ENCODE measurements at places on chromosomes 16 and 17.
A peak's percentile ranks its signal among the peaks of the same experiment; 100 is the strongest.

GRCh38 chr17:75808905-75809621 is 24.5 kb downstream of the UNK start:
- no peak for DNase-seq

DNA sequence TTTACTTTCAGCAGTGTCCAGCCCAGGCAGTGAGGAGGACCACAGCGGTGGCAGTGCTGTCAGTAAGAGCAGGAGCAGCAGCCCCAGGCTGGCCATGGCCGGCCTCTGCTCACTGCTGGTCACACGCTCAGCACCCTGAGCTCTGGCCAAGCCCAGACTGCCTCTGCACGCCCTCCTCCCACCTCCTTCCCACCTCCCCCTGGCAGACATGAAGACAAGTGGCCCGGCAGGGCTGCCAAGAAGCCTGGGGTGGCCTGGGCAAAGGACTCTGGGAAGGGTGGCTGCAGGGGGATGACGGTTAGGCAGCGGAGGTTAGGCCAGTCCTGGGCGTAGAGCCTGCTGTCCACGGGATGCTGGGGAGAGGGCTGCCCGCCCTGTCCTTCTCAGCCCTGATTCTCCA is at the start of gene C16orf89:
C16orf89 (minus strand) TSS at position 144 of the 400 bp plus-strand sequence; CDS start at position 96, 48 bp downstream.
- DNase-seq: no peak

DNA sequence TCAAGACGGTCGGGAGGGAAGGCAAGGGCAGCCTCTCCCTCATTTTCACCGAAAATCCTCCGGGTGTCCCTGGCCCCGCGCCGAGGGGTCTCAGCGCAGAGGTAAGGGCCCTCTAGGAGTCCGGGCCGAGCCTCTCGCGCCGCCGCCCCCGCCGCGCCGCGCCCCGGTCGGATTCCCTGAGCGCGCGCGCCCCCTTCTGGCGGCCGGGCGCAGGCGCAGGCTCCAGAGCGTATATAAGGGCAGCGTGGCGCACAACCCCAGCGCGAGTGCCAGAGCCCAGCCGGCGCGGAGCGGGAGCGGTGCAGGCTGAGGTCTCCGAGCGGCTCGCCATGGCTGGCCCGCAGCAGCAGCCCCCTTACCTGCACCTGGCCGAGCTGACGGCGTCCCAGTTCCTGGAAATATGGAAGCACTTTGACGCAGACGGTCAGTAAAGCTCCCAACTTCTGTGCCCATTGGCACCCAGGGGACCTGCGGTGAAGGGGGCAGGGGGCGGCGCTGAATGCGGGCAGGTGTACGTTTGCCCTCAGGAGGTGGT is at the start of gene CALB2:
CALB2 (plus strand) TSS at position 260 of the 535 bp plus-strand sequence; CDS start at position 330, 70 bp downstream.
- peak; percentile 70 for DNase-seq

- DNase-seq: no peak
These were observed 15.2 kb upstream of the HERPUD1 start for GRCh38 chr16:56916571-56917403.

DNA sequence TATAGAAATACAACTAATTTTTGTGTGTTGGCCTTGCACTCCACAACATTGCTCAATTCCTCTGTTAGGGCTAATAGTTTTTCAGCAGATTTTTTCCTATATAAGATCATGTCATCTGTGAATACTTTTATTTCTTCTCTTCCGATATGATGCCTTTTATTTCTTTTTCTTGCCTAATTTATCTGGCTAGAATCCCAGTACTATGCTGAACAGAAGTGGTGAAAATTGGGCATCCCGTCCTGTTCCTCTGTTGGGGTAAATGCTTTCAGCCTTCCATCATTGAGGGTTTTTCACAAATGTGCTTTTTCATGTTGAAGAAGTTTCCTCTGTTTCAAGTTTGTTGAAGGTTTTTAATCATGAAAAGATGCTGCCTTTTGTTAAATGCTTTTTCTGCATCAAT is 22.7 kb upstream of the TNFRSF13B start:
- no peak for DNase-seq

GRCh38 chr17:683499-684254 is 31.0 kb downstream of the VPS53 start:
- DNase-seq: no peak

DNA sequence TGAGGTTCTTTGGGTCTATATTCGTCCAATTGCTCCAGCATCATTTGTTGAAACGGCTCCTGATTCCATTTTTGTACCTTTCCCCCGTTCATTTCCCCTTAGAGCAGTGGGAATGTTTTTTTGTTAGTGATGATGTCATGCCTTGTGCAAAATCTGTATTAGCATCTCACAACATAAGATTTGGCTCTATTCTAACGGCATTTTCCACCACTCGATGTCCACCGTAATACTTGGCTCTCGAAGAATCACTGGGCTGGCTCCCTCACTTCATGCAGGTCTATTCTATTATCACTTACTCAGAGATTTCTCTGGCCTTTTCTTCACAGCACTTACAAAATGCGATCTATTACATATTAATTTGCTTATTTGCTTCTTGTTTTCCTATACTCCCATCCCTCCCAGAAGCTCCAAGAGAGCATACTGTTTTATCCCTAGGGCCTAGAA is 571 bp upstream of the NME1 start:
- DNase-seq: no peak

DNA sequence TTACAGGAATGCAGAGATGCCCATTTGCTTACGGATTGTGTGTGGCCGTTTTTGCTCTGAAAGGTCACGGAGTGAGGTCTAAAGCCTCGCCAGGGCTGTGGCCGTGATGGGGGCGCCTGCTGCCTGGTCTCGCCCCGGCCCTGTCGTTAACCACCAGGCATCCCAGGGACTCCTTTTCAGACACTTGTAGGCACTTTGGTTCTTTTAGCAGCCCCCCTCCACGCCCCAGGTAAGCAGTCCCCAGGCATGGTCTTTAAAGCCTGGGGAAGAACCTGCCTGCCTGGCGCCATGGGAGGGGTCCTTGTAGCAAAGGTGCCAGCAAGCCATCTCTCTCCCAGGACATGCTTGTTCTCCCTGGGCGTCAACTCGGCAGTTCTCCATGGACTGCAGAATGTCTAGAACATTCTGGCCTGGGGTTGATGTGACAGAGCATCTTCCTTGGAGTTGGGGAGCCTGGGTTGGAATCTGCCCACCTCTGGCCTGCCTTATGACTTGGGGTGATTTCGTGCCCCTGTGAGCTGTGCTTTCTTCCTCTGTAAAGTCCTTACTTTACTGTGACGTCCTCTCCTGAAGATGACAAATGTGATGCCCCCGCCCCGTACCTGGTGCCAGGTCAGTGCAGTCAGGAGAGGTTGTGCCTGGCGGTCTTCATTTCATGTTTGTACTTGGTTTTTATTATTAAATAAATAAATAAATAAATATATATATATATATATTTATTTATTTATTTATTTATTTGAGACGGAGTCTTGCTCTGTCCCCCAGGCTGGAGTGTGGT is 5.4 kb downstream of the KCTD5 start:
- DNase-seq: no peak

GRCh38 chr17:77453613-77454241 is 313.0 kb downstream of the SEC14L1 start:
- no peak for DNase-seq

GRCh38 chr16:50315346-50315997 is 49.1 kb downstream of the ADCY7 start:
- DNase-seq: no peak

- no peak for DNase-seq
These were observed 11.5 kb upstream of the USP32 start for GRCh38 chr17:60403523-60403810.

- no peak for DNase-seq
These were observed 55.4 kb downstream of the SDK2 start for GRCh38 chr17:73588891-73589290.

DNA sequence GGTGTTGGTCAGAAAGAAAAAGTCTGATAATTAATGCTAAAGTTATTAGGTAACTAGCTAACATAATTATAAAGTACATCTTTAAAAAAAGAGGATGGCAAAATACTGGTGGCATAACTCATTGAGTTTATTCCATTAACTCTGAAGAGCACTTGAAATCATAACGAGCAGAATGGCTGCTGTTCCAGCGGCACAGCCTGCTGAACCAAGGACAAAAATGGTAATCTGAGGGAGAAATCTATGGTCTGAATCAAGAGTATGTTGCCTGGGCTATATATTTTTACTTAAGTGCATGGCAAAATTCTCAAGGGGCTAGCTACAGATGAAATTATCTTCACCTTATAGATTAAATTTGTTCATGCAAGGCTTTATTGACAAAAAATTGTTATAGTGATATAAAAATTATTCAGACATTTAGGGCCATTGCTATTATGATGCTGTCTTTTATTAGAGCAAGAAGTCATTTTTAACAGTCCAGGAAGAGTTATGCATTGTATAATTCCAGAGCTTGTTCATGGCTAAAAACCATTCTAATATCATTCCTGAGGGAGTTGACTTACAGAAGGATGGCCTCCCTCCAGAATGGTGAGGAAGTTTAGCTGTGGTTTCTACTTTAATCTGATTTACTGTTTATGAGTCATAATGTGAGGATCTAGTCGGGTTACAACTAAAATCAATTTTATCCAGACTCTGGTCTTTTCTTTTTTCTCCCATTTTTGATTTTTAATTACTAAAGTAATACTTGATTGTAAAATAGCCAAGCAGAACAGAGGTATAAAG is 41.4 kb upstream of the ANKFN1 start:
- no peak for DNase-seq

DNA sequence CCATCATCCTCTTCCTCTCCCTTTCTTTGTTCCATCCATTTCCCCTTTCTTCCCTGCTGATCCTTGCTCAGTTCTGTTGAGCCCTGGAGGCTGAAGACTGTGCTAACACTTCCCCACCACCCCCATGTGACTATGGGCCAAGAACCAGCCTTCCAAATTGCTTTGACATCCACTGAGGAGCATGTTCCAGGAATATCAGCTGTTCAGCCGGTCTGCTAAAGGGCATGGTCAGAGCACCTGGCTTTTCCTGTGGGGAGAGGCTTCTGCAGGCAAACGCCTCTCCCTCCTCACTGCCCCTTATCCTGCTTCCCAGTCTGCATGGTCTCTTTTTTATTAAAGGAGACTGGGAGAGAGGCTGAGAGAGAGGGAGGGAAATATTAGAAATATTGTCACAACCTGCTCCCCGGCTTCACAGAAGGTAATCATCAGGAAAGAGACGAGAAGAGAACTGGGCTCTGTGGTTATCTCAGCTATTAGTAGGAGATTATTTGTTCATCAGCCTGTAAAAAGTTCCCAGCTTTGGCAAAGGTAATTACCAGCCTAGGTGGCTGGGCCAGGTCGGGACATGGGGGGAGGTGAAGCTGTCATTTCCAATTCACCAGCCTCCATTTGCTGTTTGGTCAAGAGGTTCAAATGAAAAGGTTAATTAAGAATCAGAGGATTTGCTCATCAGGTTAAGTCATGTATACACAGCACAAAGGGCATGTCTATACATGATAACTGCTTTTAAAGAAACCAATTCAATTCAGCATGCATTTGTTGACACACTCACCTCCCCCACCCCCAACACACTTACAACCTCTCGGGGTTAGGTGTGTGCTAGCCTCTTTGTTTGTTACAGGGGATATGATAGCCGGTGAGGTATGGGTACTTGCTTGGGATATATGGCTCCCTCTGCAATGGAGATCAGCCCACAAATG is 83.7 kb upstream of the CRHR1 start:
- no peak for DNase-seq

- DNase-seq: no peak
These were observed 568 bp upstream of the TNK1 start for GRCh38 chr17:7380321-7380720.

- DNase-seq: no peak
These were observed 16.3 kb downstream of the PIPOX start for GRCh38 chr17:29059281-29059680.

GRCh38 chr16:82046541-82046940 is 11.5 kb downstream of the HSD17B2 start:
- DNase-seq: no peak

DNA sequence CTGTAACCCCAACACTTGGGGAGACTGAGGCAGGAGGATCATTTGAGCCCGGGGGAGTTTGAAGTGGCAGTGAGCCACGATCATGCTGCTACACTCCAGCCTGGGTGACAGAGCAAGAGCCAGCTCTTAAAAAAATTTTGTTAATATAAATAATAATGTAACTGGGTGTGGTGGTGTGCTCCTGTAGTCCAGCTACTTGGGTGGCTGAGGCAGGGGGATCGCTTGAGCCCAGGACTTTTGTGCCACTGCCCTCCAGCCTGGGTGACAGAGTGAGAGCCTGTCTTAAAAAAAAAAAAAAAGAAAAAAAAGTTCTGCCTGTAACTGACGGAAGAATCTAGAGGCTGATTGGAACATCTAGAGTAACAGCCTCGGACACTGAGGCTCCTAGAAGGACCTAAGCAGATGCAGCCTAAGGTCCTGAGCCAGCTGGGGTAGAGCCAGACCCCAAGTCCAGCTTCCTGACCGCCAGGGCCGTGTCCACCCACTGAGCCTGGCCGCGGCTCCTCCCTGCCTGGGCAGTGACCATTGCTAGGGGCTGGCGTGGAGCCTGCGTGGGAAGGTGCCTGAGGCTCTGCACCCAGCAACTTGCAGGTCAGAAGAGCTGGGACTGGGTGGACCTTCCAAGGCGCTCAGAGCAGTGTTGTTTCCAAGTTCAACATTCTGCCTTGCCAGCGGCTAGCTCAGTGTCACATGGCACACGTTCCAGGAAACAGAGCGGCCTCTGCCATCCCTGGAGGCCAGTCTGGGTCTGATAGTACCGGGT is 209.4 kb upstream of the CIBAR2 start:
- no peak for DNase-seq

- DNase-seq: no peak
These were observed 93.7 kb downstream of the PMP22 start for GRCh38 chr17:15171167-15172047.

- DNase-seq: no peak
These were observed 104.9 kb upstream of the HS3ST4 start for GRCh38 chr16:25586826-25587225.

- no peak for DNase-seq
These were observed 18.5 kb downstream of the FCSK start for GRCh38 chr16:70472786-70473433.

DNA sequence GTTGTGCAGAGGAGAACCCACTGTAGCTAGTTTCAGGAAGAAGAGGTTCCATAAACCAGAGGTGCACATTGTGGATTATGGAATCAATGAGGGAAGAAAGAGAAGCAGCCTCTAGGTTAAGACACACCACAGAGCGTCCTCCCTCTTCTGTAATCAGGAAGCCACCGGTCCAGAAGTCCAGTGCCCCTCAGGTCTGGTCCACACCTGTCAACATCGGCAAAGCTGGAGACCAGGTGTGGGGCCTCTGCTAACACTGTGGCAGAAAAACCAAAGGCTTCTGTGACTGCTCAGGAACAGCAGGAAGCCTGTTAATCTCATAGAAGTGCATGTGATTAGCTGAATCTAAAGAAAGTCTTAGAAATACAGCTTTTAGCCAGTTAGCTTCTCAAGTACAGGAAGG is 23.3 kb downstream of the LIMD2 start:
- DNase-seq: no peak

- DNase-seq: no peak
These were observed 12.1 kb upstream of the FOXF1 start for GRCh38 chr16:86498155-86498670.
